Activated CD8-positive, alpha-beta memory T cell treated with anti-CD3 and anti-CD28 coated beads for 1 hour (primary cell): ENCODE measurements at places on chromosomes 16 and 17.

- DNase-seq: no peak
Observed at GRCh38 chr16:46899443-46900143, 15.4 kb downstream of the GPT2 start.

DNA sequence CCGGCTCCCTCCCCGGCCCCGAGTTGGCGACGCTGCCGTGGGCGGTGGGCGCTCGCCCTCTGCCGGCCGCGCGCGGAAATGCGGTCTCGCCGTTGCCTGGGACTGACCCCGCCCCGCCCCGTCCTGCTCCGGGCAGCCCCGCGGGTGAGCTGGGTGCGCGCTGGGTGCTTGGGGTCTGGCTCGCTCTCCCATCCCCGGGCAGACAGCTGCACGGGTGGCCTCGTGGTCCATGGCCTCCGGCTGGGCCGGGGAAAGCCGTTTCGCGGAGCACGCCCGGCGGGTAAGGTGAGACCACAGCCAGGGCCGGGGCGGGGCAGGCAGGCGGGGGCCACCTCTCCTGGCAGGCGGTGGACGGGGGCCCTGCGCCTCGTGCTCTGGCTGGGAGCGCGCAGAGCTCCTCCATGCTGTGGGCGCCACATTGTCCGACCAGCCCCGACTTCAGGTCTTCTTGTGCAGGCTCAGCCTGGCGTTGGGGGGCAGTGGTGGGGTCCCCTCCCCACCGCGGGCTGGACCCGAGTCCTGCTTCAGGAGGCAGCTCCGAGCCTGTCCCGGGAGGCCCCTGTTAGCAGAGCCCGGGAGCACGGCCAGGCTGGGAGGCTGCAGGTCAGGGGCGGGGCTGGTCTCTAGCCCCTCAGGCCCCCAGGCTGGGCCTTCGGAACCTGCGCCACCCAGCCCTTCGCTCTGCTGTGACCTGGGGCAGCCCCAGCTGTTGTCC lies 7.0 kb upstream of the C1QTNF8 start:
- DNase-seq: peak; percentile 62

GRCh38 chr17:19706791-19707727 lies 9.3 kb downstream of the SLC47A2 start:
- DNase-seq: no peak

- DNase-seq: no peak
Observed at GRCh38 chr17:7969433-7969832, 33.0 kb upstream of the GUCY2D start.

GRCh38 chr17:43598357-43599045 lies 52.4 kb upstream of the ETV4 start:
- no peak for DNase-seq

DNA sequence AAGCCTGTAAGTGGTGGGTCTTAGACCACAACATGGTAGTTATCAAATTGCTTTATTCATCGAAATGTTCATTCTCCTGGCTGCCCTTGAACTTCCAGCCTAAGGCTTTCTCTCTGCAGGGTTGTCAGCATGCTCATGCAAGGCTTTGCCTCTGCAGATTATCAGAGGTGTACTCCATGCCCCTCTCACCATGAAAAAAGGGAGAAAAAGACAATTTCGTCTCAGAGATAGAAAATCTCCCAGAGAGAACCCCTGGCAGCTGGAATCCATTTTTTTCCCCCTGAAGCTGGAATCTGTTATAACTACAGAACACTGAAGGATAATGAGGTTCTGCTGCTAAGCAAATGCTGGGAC lies 33.9 kb upstream of the METTL9 start:
- no peak for DNase-seq

DNA sequence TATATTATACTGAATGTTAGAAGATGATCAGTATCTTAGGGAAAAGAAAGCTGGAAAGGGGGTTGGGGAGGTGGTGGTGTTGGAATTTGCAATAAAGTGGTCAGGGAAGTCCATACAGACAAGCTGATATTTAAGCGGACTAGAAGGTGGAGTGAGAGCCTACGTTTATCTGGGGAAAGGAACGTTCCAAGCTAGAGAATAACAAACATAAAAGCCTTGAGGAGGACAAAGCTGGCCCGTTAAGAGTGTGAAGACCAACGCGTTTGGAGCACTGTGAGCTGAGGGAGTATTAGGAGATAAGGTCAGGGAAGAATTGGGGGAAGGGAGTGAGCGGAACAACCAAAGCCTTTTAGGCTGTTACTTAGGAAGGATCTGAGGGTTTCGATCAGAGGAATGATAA lies 1.4 kb downstream of the DDX42 start:
- no peak for DNase-seq

DNA sequence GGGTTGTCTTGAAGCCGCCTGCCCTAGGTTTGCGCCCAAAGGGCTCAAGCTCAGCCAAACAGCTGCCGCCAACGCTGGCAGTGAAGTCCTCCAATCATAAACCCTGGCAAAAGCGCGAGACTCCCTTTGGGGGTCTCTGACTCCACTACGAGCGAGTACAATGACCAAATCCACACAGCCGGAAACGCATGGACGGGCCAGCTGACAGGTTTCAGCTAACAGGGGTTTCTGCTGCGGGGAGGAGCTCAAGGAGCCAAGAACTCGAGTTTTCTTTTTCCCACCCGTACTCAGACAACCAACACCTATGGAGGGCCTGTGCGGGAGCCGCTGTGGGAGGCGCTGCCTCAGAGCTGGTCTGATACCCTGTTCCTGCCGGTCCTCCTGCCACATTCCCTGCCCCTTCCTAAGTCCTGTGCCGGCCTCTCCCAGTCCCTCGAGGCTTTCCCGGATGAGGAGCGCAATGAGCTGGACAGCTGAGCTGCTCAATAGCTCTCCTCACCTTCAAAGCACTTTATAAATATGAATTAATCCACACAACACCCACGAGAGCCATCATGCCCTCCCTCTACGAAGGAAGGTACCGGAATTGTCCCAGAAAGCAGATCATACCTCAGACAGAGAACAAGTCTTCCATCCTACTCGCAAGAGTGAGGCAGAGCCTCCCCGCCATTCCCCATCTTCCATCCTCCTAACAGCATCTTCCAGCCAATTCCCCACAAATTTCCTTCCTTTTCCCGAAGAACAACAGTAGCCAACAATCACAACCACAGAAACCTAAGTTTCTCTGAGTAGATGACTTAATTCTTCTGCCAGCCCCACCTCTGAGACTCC lies 6.1 kb downstream of the ABR start:
- no peak for DNase-seq

GRCh38 chr17:62627219-62627903 lies at the start of gene MRC2:
TSS of gene MRC2 (plus strand) at chr17:62627670. CDS start at chr17:62627803, 133 bp downstream.
- no peak for DNase-seq

DNA sequence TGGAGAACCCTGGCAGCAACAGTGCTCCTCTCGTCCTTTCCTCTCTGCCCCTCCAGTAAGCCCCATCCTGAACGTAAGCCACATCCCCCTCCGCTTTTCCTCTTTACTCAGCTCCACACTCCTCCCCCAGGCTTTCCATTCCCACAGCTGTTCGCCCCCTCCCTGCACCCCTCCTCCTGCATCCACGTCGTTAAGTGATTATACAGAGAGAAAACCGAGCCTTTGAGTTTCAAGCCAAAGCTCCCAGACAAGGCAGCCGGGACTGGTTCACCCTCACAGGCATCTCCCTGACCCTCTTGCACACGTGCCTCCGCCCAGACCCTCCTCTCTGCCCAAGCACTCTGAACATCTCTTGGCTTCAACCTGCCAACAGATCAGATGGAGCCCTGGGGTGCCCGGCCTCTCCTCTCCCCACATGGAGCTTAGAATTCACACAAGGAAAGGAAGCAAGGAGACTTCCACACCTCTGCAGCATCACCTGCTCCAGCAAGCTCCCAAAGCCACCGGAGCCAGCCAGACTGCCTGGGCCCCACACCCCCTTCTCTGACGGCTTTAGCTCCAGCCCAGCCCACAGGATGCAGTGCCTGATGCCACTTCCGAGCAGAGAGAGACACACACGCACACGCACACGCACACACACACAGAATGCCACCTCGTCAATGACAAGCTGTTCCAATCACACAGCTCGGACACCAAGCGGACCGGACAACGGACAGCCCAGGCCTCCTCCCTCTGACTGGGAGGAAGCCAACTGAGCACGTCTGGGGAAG lies 99.9 kb upstream of the CCL2 start:
- DNase-seq: no peak

DNA sequence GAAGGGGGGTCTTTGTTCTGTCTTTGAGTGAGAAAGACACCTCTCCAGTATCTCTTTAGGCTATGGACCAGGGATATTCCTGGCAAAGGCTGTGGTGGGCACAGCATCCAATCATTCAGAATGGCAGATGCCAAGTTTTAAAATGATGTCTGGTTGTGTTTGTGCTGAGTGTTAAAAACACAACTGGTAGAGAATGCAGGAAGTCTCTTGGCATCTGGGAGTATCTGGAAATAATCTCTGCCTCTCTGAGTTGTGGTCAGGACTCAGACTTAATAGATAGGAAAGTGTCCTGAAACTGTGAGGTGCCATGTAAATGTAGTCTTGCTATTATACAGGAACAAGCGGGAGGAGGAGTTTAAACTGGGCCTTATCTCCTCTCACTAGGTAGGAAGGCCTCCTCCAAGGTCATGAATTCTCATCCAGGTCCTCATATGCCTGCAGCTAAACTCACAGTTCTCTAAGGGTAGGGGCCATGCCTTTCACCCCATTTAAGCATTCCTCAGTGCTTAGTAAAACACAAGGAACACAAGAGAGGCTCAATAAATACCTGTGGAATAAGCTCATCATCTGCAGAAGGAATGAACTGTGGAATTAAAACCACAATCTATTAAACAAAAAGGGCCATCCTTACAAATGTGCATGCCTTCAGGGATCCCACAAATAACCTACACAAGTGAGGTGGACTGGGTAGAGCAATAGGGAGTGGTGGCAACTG lies 317.6 kb downstream of the CBLN1 start:
- no peak for DNase-seq

- no peak for DNase-seq
Observed at GRCh38 chr16:8776129-8776584, 21.3 kb downstream of the TMEM186 start.

- DNase-seq: no peak
Observed at GRCh38 chr17:43830510-43831140, 2.3 kb downstream of the MPP3 start.

DNA sequence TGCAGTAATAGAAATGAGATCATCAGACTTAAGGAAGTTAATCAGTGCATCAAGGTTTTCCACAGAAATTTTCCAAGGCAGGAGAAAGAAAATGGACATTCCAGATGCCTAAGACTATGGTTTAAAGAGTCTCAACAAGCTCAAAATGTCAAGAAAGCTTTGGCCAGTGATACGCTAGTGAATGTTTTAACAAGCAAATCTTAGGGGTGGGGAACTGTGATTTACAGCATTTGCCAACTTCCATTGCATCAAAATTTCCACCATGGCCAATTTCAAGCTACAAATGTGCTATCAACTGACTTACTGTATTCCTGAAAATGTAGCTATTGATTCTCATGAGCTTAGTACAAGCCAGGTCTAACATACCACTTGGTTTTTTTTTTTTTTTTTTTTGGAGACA lies 82.4 kb upstream of the CLEC3A start:
- DNase-seq: no peak

DNA sequence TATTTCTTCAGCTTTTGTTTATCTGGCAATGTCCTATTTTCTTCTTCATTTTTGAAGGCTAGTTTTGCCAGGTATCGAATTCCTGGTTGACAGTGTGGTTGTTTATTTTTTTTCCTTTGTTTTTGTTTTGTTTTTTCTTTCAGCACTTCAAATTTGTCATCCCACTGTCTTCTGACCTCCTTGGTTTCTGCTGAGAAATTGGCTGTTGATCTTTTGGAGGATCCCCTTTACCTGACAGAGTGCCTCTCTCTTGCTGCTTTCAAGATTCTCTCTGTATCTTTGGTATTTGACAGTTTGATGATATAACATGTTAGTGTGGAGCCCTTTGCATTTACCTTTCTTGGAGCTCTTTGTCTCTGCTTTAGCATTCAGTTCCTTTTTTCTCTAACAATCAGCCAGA lies 9.6 kb upstream of the ATF7IP2 start:
- no peak for DNase-seq

DNA sequence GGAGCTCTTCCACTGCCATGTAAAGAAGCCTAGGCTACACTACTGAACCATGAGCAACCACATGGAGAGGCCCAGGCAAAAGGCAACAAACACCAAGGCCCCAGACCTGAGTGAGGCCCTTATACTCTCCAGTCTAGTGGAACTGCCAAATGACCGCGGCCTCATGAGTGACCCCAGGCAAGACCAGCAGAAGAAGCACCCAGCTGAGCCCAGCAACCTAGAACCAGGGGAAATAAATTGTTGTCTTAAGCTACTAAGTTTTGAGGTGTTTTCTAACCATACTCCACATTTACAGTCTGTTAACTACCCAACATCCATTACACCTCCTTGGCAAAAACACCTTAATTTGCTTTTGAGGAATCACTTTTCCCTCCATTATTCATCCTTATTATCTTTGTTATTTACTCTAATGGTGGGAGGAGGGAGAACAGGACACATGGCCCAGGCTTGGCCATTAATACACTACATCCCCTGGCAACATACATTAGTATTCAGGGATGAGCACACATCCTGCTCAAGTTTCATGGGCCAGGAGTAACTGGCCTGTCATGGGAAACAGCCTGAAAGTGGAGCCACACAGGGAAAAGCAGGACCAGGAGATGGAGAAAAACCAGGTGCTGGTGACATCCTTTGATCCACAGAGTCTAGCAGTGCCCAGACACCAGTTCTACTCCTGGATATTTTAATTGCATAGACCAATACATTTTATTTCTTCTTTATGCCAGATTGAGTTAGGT lies 26.2 kb downstream of the SLC39A11 start:
- DNase-seq: no peak

DNA sequence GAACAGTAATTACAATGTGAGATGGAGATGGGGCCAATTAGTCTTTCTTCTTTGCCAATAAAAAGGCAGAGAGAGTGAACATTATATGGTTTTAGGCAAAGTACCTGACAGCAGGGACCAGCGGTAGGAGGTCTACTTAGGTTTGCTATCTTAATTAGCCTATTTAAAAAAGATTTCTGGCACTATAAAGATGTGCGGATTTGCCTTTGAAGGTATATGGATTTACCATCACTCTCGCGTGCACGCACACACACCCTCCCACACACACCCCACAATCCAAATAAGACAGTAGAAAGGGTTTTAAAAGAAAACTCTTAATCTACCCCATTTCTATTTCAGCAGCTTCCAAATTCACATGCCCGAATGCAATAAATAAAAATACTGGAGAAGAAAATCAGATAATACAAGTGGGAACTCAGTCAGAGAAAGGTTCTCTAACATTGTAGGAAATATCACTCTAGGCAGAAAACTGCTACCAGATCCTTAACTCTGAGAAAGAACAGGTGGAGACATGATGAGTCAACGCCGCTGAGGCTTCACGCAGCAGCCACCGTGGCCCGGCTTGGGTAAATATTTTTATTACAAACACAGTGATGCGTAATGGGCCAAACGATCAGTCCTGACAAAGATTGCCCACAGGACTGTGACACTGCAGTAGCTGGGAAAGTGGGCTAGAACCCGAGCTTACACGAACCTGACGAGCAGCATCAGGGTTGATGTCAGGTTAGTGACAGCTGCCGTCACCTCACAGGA lies 66.6 kb upstream of the AXIN2 start:
- DNase-seq: no peak

DNA sequence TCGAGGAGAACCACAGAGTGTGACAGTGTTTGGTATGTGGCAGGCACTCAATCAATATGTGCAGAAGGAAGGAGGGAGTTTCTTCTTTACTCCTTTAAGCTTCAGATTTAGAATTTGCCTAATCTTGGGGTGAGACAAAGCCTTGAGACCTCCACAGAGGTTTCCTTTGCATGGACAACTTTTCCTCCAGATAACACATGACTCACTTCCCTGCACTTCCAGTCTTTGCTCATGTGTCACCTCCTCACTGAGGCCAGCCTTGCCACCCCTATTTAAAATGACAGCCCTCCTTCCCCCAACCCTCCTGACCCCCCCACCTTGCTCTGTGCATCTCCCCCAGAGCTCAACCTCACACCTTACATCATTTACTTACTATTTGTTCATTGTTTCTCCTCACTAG lies 17.4 kb upstream of the NOS2 start:
- no peak for DNase-seq
